Psoas muscle (tissue), 8 donors: ENCODE measurements at places on chromosomes 11 and 22.

- no peak for DNase-seq
These were observed 569.3 kb downstream of the TBC1D22A start for GRCh38 chr22:47331750-47332149.

- DNase-seq, result peak; percentile 76
These were observed 5.8 kb upstream of the MIEF1 start for GRCh38 chr22:39496131-39496838.

DNA sequence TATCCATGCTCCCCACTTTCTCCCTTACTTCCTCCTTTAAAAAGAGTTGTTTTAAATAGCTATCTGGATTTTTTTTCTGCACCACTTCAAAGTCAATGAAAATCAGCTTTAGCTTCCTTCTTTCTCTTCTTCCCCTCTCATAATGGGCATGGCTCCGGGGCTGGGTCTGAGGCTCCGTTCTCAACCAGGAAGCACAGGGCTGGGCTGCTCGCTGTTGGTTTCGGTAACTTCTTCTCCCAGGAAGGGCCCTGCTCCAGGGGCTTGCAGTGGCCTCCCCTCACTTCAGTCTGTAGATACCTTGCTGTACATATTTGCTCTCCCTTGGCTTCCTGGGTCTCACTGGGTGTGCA, 23.8 kb downstream of the MICAL2 start:
- no peak for DNase-seq

DNA sequence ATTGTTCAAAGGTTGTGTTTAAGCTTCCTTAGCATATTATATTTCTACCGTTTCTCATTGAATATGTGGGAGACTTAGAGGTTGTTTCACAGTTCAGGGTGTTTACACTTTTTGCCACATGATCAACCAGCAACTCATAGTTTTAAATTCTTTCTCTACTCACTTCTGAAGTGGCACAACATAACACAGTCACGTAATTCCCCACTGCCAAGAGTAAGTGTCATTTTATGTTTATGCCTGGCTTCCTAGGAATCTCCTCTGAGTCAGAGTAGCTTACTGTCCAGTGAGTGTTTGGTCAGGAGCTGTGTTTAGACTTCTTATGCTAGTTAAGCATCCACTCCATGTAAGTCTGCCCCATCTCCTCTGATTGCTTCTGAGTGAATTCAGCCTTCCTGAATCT, 520.8 kb upstream of the KIRREL3 start:
- no peak for DNase-seq

- DNase-seq, result no peak
These were observed 359.2 kb downstream of the BUD13 start for GRCh38 chr11:116413301-116414242.

DNA sequence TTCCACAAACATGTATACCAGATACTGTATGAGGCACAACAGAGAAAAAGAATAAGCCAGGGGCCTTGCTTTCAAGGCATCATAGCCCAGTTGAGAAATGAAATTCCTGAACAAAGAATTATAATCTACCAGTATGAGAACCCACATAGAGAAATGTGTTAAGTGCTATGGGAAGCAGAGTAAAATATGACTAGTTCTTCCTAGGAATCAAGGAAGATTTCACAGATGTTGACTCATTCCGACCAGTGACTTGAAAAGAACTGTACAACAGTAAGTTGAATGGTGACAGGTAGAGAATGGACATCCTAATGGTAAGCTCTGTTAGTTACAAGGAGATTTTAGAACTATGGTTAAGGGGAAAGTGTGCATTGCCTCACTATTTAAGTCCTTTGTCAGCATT, 102.6 kb downstream of the TRIM44 start:
- DNase-seq, result no peak

DNA sequence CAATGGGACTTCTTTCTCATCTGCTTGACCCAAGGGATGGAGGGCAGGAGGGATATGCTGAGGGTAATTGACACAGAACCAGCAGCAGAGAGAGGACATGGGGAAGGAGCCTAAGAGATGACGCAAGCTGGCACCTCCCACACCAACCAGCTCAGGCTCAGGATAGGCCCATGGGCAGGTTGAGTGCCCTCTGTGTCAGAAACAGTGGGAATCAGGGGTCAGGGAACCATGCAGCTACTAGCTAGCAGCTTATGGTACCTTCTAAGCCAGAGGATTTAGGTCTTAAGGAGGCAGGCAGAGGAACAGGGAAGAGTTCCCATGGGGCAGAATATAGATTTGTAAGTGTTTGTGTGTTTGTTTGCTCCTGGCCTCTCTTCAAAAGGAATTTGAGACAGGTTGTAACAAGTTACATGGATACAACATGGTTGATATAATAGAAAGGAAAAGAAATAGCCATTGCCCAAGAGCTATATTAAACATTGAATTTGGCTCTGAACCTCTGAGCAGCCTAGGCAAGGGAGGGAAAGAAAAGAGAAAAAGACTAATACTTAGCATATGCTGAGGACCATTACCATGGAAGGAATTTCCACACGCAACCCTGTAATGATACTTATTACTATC, 39.9 kb upstream of the NAV2 start:
- DNase-seq, result no peak

DNA sequence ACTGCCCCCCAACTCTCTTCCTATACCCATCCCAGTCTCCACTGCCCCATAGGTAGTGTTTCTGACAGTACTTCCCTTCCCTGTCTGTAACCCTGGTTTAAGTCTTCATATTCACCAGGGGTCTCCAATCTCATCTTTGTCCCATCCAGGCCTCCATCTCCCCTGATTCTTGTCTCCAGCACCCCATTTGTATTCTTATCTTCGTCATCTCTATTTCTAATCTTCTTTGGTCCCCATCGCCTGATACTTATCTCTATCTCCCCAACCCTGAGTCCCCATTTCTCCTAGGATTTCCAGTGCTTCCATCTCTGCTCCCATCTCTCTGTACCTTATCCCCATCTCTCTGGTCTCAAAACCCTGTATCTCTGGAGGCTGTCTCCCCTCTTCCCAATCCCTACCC, 1.8 kb downstream of the PHOX2A start:
- DNase-seq, result no peak

DNA sequence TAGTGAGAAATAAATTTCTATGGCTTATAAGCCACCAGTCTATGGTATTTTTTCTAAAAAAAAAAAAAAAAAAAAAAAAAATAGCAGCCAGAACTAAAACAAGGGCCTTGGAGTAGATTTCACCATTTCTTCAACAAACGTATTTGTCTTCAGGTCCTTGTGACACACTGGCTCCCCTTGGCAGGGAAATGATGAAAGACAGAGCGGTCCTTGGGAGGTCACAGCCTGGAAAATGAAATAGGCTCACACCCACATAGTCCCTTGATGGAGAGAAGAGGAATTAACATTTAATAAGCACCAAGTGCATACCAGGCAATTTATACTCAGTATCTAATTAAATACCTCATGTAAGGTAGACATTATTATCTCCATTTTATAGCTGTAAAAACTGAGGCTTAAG, 25.7 kb upstream of the ACER3 start:
- no peak for DNase-seq

GRCh38 chr11:115677190-115677589, 173.0 kb upstream of the CADM1 start:
- no peak for DNase-seq

- no peak for DNase-seq
These were observed 61.4 kb upstream of the CTSC start for GRCh38 chr11:88398791-88399570.

GRCh38 chr22:20436768-20437612, 635 bp downstream of the SCARF2 start:
- DNase-seq, result peak; percentile 59
